ENCODE measurements at places on chromosomes 1 and 21.
A peak's percentile ranks its signal among the peaks of the same experiment; 100 is the strongest.

DNA sequence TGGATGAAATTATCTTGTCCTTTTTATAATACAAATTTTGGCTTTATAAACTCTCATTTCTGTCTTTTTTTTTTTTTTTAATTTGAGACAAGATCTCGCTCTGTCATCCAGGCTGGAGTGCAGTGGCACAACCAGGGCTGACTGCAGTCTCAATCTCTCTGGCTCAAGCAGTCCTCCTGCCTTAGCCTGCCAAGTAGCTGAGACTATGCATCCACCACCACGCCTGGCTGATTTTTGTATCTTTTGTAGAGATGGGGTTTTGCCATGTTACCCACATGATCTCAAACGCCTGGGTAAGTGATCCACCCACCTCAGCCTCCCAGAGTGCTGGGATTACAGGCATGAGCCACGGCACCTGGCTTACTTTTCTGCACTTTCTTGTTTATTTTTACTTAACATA is 7.5 kb downstream of the TOR1AIP1 start:
- DNase-seq: no peak

GRCh38 chr1:21200767-21201166 is 24.1 kb upstream of the EIF4G3 start:
- no peak for DNase-seq

- DNase-seq: no peak
These were observed 13.6 kb downstream of the NUP210L start for GRCh38 chr1:154141240-154141639.

GRCh38 chr1:107739651-107740050 is 225.3 kb downstream of the VAV3 start:
- no peak for DNase-seq

DNA sequence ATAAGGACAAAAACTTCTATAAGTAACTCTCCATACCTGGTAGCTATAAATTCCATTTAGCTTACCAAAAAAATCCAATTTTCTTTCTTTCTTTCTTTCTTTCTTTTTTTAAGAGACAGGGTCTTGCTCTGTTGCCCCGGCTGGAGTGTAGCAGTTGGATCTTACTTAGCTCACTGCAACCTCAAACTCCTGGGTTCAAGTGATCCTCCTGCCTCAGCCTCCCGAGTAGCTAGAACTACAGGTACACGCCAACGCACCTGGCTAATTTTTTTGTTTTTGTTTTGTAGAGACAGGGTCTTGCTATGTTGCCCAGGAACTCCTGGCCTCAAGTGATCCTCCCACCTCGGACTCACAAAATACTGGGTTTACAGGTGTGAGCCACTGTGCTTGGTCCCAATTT is 75.5 kb downstream of the EPS15 start:
- no peak for DNase-seq

- no peak for DNase-seq
These were observed 21.8 kb downstream of the TRPM2 start for GRCh38 chr21:44375281-44375651.

GRCh38 chr21:32282992-32283391 is 4.1 kb upstream of the MIS18A start:
- no peak for DNase-seq

DNA sequence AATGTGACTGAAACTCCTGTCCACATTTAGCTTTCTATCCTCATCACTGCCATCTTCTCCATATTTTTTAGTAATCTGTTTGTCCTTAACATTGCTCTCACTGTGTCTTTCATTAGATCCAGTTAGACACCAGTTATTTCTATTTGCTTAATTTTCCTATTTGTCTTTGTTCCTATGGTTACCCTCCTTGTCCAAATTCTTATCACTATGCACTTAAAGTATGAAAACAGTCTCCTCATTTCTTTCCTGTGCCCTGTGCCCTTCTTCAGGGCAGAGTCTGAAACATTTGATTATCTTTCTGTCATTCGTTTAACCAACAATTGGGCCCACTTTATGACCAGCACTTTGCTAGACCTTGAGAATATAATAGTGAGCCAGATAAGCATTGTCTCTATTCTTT is 64.2 kb downstream of the SLC30A7 start:
- DNase-seq: no peak

DNA sequence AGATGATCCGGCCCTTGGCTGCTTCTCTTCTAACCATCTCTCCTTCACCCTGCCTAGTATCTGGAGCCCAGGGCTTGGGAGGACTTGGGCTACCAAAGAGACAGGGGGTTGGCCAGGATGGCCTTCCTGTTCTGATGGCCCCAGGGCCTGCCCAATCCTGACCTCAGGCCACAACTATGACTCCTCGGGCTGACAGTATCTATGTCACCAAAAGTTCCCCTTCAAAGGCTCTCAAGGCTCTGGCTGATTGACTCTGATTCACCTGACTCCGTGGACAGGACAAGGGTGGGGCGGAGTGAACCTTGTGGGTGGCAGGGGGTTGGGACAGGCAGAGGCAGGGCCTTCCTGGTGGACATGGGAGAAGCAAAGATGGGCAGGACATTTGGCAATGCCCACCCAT is 12.7 kb downstream of the MEF2D start:
- no peak for DNase-seq

- no peak for DNase-seq
These were observed 8.1 kb upstream of the CITED4 start for GRCh38 chr1:40870135-40870728.

DNA sequence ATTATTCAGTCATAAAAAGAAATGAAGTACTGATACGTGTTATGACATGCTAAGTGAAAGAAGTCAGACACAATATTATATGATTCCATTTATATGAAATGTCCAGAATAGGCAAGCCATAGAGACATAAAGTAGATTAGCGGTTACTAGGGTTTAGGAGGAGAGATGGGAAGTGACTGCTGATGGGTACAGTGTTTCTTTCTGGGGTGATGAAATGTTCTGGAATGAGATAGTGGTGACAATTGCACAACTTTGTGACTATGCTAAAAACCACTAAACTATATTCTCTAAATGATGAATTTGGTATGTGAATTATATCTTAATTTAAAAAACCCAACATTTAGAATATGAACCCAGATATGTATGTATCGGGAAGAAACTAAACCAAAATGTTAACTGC is 27.6 kb downstream of the IPP start:
- DNase-seq: no peak

GRCh38 chr1:237732657-237733056 is 158.1 kb downstream of the ZP4 start:
- DNase-seq: no peak

DNA sequence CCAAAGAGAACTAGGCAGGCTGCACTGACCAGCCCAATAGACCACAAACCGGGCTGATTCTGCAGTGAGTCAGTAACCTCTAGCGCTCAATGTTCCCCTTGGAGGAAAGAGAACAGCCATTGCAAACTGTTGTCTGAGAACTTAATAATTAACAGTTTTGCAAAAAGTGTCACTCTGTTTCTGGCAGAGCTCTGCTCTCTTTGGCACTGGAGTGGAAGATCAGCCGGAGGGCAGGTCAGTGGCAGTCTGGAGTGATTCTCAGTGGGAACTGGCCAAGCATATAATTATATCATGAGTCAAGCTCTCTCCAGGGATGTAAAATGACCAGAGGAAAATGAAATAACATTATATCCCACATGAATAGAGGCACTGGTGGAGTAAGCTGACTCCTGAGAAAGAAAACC is 238.3 kb downstream of the HLX start:
- no peak for DNase-seq

GRCh38 chr1:178768423-178768822 is 43.4 kb downstream of the RALGPS2 start:
- DNase-seq: no peak

- no peak for DNase-seq
These were observed 49.5 kb upstream of the LRRN2 start for GRCh38 chr1:204735042-204735441.

DNA sequence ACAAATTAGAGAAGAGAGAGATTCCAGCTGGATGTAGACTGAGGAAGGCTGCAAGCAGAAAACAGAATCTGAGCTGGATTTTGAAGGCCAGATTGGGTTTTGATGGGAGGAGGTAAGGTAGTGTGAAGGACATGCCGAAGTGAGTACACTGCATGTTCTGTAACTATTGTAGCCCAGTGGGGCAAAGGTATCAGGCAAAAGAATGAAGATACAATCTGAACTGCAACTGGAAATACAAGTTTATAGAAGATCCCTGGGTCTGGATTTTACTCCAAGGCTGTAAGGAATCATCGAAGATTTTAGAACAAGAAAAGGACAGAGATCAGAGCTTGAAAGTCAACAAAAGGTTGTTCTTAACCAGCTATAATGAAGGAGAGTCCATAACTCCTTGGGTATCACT is 382.0 kb downstream of the KCNH1 start:
- DNase-seq: no peak

DNA sequence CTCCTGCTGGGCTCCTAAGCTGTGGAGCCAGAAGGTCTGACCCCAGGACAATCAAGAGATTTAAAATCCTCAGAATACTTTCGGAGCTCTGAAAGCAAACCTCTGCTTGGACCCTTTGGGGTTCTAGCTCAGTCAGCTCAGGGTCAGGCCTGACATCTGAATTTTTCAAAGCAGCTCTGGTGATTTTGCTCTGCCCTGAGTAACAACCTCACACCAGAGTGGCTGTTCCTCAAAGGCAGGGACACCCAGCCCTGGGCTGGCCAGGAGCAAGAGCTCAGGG is 11.9 kb downstream of the SLC1A7 start:
- no peak for DNase-seq

DNA sequence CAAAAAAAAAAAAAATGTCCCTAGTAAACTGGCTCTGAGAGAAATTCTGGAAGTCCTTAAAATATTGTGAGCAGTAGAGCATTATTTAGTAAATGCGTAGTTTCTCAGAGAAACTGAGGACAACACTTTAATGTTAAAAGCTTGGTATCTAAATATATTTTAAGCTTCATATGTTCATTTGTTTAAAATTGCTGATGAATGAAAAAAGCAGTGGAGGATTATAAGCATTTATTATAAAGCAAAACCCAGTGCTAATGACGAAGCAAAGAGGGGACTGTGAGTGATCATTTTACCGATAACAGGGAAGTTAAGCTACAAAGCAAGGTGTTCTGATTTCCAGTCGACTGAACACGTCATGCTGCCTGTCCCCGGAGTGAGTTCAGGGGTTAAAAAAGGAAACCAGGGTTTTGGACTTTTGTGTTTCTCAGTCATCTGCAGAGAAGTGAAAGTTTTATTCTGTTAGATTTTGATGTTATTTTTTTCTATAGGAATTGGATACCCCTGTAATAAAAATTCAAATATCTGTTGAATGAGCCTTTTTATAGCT is 64.5 kb upstream of the SCCPDH start:
- DNase-seq: no peak

DNA sequence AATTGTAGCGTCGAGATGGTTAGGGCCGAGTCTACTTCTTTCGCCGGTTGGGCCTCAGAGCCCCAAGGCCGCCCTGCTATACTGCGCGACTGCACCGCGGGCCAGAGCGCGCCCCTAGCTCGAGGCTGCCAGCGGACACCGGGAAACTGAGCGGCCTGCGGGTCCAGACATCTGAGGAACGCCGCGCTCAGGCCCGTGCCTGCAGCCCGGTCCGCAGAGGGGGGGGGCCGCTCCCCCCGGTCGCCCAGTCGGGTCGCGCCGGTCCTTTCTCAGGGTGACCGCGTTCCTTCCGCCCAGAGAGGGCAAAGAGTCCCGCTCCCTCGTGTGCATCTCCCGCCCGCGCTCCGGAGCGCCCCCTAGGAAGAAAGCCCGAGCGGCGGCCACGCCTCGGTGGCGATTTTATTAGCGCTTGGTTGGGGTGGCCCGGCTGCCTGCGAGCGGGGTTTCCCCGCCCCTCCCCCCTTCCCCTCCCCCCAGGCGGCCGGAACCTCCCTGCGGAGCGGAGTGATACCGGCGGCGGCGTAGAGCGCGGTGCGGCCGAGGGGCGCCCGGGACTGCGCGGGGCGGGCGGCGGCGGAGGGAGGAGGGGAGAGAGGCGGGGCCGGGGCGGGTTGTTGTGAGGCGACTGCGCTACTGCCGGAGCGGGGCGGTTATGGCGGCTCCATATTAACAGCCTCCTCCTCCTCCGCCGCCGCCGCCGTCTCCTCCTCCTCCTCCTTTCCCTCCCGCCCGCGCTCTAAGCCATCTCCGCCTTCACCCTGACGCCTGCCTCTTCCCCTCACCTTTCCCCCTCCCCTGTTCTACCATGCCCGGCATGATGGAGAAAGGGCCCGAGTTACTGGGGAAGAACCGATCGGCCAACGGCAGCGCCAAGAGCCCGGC is at the start of gene RCOR3:
TSS of gene RCOR3 (plus strand) at position 611 of the 882 bp plus-strand sequence. CDS start at position 806, 195 bp downstream.
- peak; percentile 94 for DNase-seq

GRCh38 chr21:42179316-42179715 is 39.6 kb upstream of the ABCG1 start:
- DNase-seq: no peak

DNA sequence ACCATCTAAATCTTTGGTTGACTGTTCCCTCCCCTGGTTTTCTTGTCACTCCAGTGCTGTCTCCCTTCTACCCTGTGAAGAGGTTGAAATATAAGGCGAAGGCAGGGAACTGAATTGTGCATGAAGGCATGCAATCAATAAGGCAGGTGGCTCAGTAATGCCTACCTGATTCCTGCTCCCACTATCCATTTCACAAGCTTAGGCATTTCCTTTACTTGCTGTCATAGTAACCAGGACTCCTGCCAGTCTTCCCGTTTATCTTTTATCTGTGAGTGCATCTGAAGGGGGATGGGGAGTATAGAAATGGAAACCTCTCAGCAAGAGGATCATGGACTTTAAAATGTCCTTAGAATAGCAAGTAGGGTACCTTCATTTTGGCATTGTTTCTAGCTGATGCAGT is 40.5 kb downstream of the MRPS6 start:
- DNase-seq: no peak

GRCh38 chr1:25579292-25580252 is 36.2 kb downstream of the LDLRAP1 start:
- DNase-seq: no peak

DNA sequence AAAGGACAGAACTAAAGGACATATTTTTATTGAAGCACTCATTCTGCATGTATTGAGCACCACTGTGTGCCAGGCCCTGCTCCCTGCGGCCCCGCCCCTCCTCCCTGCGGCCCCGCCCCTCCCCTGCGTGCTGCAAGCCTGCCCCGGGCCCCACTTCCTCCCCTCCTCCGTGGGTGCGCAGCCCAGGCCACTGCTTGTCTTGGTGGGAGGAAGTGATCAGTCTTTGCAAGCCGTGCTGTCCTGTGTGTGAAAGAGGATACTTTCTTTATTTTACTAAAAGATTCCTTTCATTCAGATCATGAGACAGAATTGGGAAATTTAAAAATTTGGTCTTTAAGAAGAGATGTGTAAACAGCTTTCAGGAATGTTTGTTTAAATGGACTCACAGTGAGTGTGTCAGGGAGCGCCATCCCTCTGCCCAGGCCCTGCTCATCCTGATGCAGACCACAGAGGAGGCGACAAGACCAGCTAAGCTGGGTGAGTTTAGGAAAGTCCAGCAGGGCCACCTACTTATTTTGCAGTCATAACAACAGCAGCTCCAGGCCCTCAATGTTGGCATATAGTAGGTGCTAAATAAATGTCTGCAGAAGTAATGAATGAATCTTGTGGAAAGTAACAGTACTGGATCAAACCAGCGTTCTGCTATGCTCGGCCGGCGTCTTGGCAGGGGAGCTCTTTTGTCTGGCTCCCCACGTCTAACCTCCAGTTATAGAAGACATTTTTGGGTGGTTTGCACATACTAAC is 88.3 kb upstream of the SELENON start:
- DNase-seq: peak; percentile 56

Data from activated CD4-positive, alpha-beta T cell treated with anti-CD3 and anti-CD28 coated beads for 24 hours (primary cell).